ENCODE measurements at places on chromosomes 3 and 15. TPM values are rescaled to one million over a fixed set of nuclear protein-coding genes. Genes with fewer than 3 reads are reported as not detected.

The P2RY14 gene
- 2.9 TPM for total RNA-seq

The MRPL46 gene
- total RNA-seq = 80.8 TPM

The PRR20G gene
- total RNA-seq = not detected

DNA sequence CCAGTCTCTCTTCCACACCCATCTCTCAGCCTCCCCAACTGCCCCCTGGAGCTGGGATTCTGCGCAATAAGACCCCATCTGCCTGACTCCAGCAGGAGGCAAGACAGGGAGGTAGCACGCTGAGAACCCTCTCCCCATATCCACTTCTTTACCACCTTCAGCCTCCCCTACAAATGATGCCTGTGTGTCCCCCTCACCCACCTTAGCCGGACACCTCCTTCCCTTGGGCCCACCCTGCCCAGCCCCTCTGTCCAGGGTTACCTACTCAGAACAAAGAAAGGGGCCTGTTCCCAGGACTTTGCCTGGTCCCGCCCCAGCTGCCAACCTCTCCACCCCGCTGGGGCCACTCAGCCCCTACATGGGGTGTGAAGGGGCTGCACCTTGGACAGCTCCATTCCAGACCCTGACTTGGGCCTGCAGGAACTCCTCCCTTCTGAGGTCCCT, 40.8 kb upstream of the ATP2B2 start:
- no peaks in the 10 kb centered on the region for H3K36me3 ChIP-seq
- peaks cover 27% of the 10 kb centered on the region for H3K27me3 ChIP-seq
- H3K27ac ChIP-seq = no peak overlapping the region
- peaks cover 11% of the 10 kb centered on the region for H3K4me1 ChIP-seq
- DNase-seq = no peak

- no peak for DNase-seq
- no peak overlapping the region for H3K27ac ChIP-seq
- no peak overlapping the region for H3K4me3 ChIP-seq
- peaks cover 3% of the 10 kb centered on the region for H3K4me1 ChIP-seq
- H3K36me3 ChIP-seq = no peaks in the 10 kb centered on the region
Measured at GRCh38 chr15:33963831-33964664, 4.2 kb upstream of the CHRM5 start.

- DNase-seq = no peak
- no peak overlapping the region for H3K27ac ChIP-seq
- H3K27me3 ChIP-seq = no peaks in the 10 kb centered on the region
- H3K36me3 ChIP-seq = no peaks in the 10 kb centered on the region
- H3K4me1 ChIP-seq = no peaks in the 10 kb centered on the region
- no peak overlapping the region for H3K4me3 ChIP-seq
Measured at GRCh38 chr3:77320514-77320913, 280.6 kb downstream of the ROBO2 start.

- H3K27me3 ChIP-seq = no peaks in the 10 kb centered on the region
- peaks cover 22% of the 10 kb centered on the region for H3K4me1 ChIP-seq
- H3K36me3 ChIP-seq = no peaks in the 10 kb centered on the region
- no peak for DNase-seq
- no peak overlapping the region for H3K27ac ChIP-seq
- no peak overlapping the region for H3K4me3 ChIP-seq
Measured at GRCh38 chr15:57185507-57186074, 190.7 kb upstream of the CGNL1 start.

- H3K36me3 ChIP-seq = no peaks in the 10 kb centered on the region
- H3K4me1 ChIP-seq = peaks cover 58% of the 10 kb centered on the region
- H3K27me3 ChIP-seq = no peaks in the 10 kb centered on the region
- peak overlapping the region; percentile 84 for H3K4me3 ChIP-seq
- peak overlapping the region; percentile 97 for H3K27ac ChIP-seq
Measured at GRCh38 chr15:68821190-68821840, 620 bp upstream of the ANP32A start.

GRCh38 chr15:98292442-98293240, 332.1 kb downstream of the ARRDC4 start:
- H3K4me3 ChIP-seq = peak overlapping the region; percentile 17
- peaks cover 8% of the 10 kb centered on the region for H3K4me1 ChIP-seq
- no peak overlapping the region for H3K27ac ChIP-seq
- DNase-seq = peak; percentile 20

DNA sequence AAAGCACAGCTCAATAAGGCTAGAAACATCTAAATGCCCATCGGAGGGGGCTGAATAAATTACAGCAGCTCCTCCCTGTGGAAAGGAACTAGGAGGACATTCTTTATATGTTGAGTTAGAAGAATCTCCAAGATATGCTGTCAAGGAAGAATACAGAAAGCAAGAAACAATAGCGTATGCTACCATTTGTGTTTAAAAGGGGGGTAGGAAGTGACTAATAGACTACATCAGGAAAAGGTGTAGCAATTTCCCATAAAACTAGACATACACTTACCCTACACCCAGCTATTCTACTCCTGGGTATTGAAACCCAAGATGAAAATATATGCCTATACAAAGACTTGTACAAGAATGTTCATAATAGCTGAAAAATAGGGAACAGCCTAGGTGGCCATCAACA, 21.6 kb downstream of the SEC61A1 start:
- no peaks in the 10 kb centered on the region for H3K27me3 ChIP-seq
- no peak for DNase-seq
- peak overlapping the region; percentile 69 for H3K27ac ChIP-seq
- peaks cover 41% of the 10 kb centered on the region for H3K36me3 ChIP-seq

DNA sequence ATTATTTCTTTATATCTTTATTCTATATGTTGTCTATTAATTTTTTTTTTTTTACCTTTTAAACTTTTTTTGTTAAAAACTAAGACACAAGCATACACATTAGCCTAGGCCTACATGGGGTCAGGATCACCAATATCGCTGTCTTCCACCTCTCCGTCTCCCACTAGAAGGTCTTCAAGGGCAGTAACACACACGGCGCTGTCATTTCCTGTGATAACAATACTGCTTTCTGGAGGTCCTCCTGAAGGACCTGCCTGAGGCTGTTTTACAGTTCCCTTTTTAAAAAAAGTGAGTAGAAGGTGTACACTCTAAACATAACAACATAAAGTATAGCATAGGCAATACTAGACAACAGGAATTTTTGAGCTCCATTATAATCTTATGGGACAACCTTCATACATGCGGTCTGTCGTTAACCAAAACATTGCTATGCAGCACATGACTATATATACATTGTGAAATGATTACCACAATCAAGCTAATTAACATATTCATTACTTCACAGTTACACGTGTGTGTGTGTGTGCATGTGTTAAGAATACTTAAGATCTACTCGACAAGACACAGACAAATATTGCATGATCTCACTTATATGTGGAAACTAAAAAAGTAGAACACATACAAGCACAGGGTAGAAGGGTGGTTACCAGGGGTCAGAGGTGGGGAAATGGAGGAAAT, 20.8 kb downstream of the RAB6B start:
- H3K27ac ChIP-seq = no peak overlapping the region
- no peaks in the 10 kb centered on the region for H3K27me3 ChIP-seq
- H3K4me3 ChIP-seq = no peak overlapping the region
- no peak for DNase-seq

All from left ventricle myocardium inferior (tissue), 1 donor.